Stimulated activated CD8-positive, alpha-beta memory T cell treated with anti-CD3 and anti-CD28 coated beads, Interleukin-7, amount 100 ng/mL, for 1 hour (primary cell): ENCODE measurements at places on chromosomes 11 and 22.

DNA sequence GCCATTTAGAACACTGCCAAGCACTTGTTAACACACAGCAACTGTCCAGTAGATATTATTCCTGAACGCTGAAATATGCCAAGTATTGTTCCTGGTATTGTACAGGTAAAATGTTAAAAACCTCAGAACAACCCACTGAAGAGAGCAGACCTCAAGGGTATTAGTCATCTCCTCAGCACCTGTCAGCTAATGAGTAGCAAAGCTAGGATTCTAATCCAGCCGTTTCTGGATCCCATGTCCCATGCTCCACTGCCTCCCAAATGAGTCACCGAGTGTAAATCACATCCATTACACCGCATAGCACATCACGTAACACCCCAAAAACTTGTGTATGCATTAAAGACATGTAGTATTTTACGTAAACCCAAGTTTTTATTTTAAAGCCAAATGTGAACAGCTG is 705.4 kb upstream of the TENM4 start:
- no peak for DNase-seq

- DNase-seq: peak; percentile 41
Measured at GRCh38 chr11:47980088-47980906, at the start of gene PTPRJ. Gene PTPRJ, plus strand, starts transcription at chr11:47980559. Its CDS starts 354 bp downstream, at chr11:47980913.

DNA sequence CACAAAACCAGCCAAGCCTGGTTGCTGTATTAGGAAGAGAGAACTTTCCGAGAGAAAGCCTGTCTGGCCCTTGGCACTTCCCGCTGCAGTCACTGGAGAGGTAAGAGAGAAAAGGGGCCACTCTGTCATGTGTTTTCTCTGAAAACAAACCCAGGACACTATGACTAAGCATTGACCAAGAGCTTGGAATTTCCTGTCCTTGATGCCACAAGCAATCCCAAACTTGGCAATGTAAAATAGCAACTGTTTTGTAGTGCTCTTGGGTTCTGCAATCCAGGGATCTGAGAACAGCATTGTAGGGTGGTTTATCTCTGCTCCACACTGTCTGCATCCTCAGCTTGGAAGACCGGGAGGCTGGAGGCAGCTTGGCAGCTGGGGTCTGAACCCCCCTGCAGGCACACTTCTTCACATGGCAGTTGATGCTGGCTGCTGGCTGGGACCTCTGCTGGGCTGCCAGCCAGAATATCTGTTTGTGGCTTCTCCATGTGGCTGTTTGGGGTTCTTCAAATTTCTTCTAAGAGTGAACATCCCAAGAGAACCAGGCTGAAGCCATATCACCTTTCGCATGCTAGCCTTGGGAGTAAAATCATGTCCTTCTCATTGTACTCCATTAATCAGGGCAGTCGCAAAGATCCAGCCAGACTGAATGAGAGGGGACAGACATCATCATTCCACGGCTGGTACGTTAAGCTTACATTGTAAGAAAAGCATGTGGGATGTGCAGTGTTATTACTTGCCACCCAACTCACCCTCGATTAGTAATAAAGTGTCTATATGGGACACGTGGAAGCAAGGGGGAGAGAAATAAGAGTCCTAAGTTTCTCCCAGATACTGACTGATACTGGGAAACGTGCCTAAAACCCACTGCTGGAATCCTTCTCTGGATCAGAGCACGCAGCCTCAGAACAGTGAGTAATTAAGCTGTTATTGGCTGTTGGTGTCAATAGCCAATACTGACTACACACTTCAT is 537.4 kb upstream of the B3GAT1 start:
- DNase-seq: no peak

DNA sequence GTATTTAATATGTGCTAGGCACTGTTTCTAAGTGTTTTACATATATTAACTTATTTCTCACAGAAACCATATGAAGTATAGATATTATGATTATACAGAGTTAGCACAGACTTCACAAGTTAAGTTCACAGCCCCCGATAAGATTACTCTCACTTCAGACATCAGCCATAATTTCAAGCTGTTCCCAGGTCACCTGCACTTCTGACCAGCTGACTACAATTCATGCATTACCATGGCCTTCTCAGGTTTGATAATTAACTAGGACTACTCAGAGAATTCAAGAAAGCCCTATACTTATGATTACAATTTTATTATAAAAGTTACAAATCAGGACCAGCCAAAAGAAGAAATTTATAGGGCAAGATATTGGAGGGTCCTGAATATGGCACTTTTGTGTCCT is 68.2 kb upstream of the RRM1 start:
- no peak for DNase-seq

GRCh38 chr11:112776834-112777233 is 184.4 kb upstream of the NCAM1 start:
- no peak for DNase-seq
